ENCODE measurements at places on chromosomes 12 and 14. TPM values are rescaled to one million over a fixed set of nuclear protein-coding genes. Genes with fewer than 3 reads are reported as not detected.

The IL22 gene
- 4.7 TPM for total RNA-seq

The SIX1 gene
- 1.4 TPM for total RNA-seq

The TTC5 gene
- total RNA-seq = 20.5 TPM

The CFAP54 gene
- 0.75 TPM for total RNA-seq

The LALBA gene
- not detected for total RNA-seq

GRCh38 chr12:93133361-93133760 lies 204.3 kb upstream of the EEA1 start:
- H3K36me3 ChIP-seq = no peaks in the 10 kb centered on the region
- H3K4me3 ChIP-seq = no peak overlapping the region
- H3K27ac ChIP-seq = no peak overlapping the region
- no peak for DNase-seq
- peaks cover 2% of the 10 kb centered on the region for H3K27me3 ChIP-seq

- no peaks in the 10 kb centered on the region for H3K27me3 ChIP-seq
- no peaks in the 10 kb centered on the region for H3K36me3 ChIP-seq
- H3K27ac ChIP-seq = peak overlapping the region; percentile 64
- peak; percentile 15 for DNase-seq
- H3K4me3 ChIP-seq = peak overlapping the region; percentile 60
- peaks cover 12% of the 10 kb centered on the region for H3K4me1 ChIP-seq
Observed at GRCh38 chr14:22226381-22226780, 362.6 kb downstream of the DAD1 start.

DNA sequence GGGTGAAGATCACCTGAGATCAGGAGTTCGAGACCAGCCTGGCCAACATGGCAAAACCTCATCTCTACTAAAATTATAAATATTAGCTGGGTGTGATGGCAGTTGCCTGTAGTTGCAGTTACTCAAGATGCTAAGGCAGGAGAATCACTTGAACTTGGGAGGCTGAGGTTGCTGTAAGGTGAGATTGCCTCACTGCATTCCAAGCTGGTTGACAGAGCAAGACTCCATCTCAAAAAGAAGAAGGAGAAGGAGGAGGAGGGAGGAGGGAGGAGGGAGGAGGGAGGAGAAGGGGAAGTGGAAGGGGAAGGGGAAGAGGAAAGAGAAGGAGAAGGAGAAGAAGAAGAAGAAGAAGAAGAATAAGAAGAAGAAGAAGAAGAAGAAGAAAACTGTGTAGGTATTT lies 17.0 kb downstream of the RNASE10 start:
- no peak for DNase-seq
- no peaks in the 10 kb centered on the region for H3K4me1 ChIP-seq
- no peaks in the 10 kb centered on the region for H3K36me3 ChIP-seq
- H3K4me3 ChIP-seq = no peak overlapping the region
- no peak overlapping the region for H3K27ac ChIP-seq

DNA sequence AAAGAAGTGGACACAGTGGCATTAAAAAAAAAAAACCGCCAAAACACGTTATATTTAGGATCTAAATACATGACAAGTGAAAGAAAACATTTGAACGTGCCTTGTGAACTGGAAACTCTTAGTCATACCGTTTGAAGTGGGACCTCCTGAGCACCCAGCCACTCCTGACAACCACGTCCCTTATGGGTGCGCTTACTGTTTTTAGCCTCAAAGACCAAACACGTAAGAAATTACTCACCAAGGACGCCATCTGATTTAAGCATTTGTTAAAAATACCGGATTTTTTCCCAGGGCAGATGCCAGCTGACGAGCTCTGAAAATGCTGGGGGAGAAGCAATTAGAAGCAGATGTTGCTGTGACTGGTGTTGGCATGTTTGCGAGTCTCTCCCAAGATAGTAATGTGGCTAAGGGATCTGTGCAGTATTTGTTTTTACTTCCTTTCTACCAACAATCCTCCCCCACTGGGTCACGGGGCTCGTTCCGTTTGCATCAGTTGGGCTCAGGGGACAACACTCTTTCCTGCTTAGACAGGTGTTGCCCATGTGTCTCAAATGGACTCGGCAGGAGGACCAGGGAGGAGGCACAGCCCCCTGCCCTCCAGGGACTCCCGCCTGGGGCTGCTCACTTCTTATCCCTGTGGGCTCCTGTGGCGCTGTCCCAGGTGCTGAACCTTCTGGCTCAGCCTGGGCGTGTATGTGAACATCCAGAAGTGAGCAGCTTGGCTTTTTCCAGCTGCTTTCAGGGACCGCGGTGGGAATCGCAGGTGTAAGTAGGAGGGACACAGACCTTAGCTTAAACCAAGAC lies 101.0 kb downstream of the BEGAIN start:
- no peak overlapping the region for H3K27ac ChIP-seq
- no peaks in the 10 kb centered on the region for H3K27me3 ChIP-seq
- H3K36me3 ChIP-seq = peaks cover 3% of the 10 kb centered on the region
- H3K4me1 ChIP-seq = peaks cover 38% of the 10 kb centered on the region

- peaks cover 18% of the 10 kb centered on the region for H3K4me1 ChIP-seq
- H3K27ac ChIP-seq = no peak overlapping the region
- peaks cover 26% of the 10 kb centered on the region for H3K36me3 ChIP-seq
- no peaks in the 10 kb centered on the region for H3K27me3 ChIP-seq
- H3K4me3 ChIP-seq = no peak overlapping the region
Observed at GRCh38 chr12:45223868-45224267, 8.0 kb downstream of the ANO6 start.

- H3K4me1 ChIP-seq = peaks cover 17% of the 10 kb centered on the region
- peaks cover 48% of the 10 kb centered on the region for H3K27me3 ChIP-seq
- DNase-seq = peak; percentile 14
- no peaks in the 10 kb centered on the region for H3K36me3 ChIP-seq
- no peak overlapping the region for H3K27ac ChIP-seq
Observed at GRCh38 chr14:99686557-99687283, 2.6 kb downstream of the CYP46A1 start.

GRCh38 chr12:40681148-40681547 lies 11.1 kb upstream of the CNTN1 start:
- no peak for DNase-seq
- no peak overlapping the region for H3K4me3 ChIP-seq
- no peaks in the 10 kb centered on the region for H3K36me3 ChIP-seq
- no peaks in the 10 kb centered on the region for H3K4me1 ChIP-seq

DNA sequence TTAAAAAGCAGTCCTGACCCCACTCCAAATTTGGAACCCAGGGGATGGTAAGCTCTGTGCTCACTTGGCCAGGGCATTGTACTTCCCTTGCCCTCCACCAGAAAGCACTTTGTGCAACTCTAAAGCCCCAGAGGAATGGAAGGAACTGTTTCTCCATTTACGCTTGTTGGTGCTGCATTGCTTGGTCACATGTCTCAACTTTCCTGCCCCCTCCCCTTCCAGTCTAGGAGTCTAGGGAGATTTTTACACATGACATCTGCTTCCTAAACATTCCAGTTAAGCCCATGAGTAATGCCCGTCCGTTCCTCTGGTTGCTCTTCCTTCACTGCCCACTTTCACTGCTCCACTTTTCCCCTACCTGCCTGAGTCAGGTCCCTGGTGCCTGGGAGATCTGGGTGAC lies 92.6 kb upstream of the MAP1LC3B2 start:
- H3K27ac ChIP-seq = no peak overlapping the region
- H3K4me3 ChIP-seq = no peak overlapping the region
- H3K27me3 ChIP-seq = no peaks in the 10 kb centered on the region
